Tibial nerve (tissue), 4 donors: ENCODE measurements at places on chromosomes 5 and 9. TPM values are rescaled to one million over a fixed set of nuclear protein-coding genes. Genes with fewer than 3 reads are reported as not detected.

DNA sequence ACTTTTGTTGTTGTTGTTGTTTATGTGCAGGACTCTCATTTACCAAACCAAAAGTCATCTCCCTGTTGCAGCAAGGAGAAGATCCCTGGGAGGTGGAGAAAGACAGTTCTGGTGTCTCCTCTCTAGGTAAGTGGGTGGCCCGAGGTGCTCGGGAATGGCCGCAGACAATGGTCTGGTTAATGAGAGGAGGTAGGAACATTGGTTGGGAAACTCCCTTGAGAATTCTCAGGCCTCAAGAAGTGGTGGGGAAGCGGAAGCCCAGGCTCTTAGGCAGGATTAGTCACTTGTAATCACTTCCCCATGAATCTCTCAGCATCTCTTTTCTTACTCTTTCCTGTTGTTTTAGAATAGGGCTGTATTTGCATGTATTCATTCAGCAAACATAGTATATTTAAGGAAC is 7.2 kb downstream of the ZNF354B start:
- H3K27ac ChIP-seq, result no peak overlapping the region
- H3K27me3 ChIP-seq, result no peaks in the 10 kb centered on the region
- peaks cover 95% of the 10 kb centered on the region for H3K36me3 ChIP-seq
- no peak overlapping the region for H3K4me3 ChIP-seq

SPINK7 gene
- not detected for total RNA-seq

- H3K36me3 ChIP-seq, result no peaks in the 10 kb centered on the region
- no peaks in the 10 kb centered on the region for H3K4me1 ChIP-seq
- no peak for DNase-seq
- H3K4me3 ChIP-seq, result no peak overlapping the region
- H3K27ac ChIP-seq, result no peak overlapping the region
- no peaks in the 10 kb centered on the region for H3K27me3 ChIP-seq
These were observed 31.0 kb downstream of the ATPSCKMT start for GRCh38 chr5:10218658-10219057.

- H3K27ac ChIP-seq, result no peak overlapping the region
- H3K4me3 ChIP-seq, result no peak overlapping the region
- H3K36me3 ChIP-seq, result no peaks in the 10 kb centered on the region
These were observed 36.0 kb downstream of the NR6A1 start for GRCh38 chr9:124735121-124735520.

GRCh38 chr5:7683753-7684152 is 167.2 kb downstream of the CFAP90 start:
- H3K36me3 ChIP-seq, result no peaks in the 10 kb centered on the region
- no peak overlapping the region for H3K4me3 ChIP-seq
- no peaks in the 10 kb centered on the region for H3K27me3 ChIP-seq
- no peak overlapping the region for H3K27ac ChIP-seq
- no peaks in the 10 kb centered on the region for H3K4me1 ChIP-seq

NEUROG1 gene
- not detected for total RNA-seq

- DNase-seq, result no peak
- no peaks in the 10 kb centered on the region for H3K36me3 ChIP-seq
- no peak overlapping the region for H3K4me3 ChIP-seq
These were observed 13.6 kb upstream of the PRSS3 start for GRCh38 chr9:33781736-33782135.

DNA sequence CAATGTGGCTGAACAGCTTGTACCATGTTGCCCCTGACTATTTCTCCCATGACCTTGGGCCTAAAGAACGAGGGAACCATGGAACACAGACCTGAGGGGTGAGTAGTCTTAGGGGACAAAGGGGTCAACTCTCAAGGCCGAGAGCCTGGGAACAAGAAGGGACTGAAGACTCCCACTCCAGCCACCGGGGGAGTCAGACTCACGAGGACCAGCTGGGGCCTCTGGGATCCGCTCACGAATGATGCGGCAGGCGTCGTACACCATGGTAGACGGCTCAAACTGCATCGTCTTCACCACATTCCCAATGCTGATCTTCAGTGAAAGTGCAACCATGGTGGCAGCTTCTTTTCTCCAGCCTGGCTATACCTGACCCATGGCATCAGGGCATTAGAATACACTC is 6.6 kb downstream of the TLN1 start:
- H3K4me1 ChIP-seq, result peaks cover 45% of the 10 kb centered on the region
- peaks cover 10% of the 10 kb centered on the region for H3K36me3 ChIP-seq
- no peak overlapping the region for H3K27ac ChIP-seq
- H3K4me3 ChIP-seq, result no peak overlapping the region
